ENCODE measurements at places on chromosomes 6 and 20.

- no peaks in the 10 kb centered on the region for H3K36me3 ChIP-seq
- H3K27ac ChIP-seq = no peak overlapping the region
- H3K4me3 ChIP-seq = no peak overlapping the region
Observed at GRCh38 chr6:104951677-104952076, 5.2 kb upstream of the LIN28B start.

DNA sequence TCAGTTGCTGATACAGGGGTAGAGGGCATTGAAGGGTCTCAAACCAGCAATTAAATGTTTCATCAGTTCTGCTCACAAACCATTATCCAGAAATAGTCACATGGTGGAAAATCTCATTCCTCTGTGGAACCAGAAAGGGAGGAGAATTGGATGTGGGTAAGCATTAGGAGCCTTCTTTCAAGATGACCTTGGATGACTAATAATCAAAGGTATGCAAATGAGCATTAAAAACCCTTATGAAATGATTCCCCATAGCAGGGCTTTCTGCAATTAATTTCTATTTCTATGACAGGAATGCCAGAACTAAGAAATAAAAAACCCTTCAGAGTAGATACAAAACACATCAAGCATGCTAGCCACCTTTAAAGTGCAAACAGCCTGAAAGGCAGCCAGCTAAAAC, 37.4 kb upstream of the HCRTR2 start:
- H3K4me3 ChIP-seq = no peak overlapping the region
- H3K36me3 ChIP-seq = no peaks in the 10 kb centered on the region
- no peaks in the 10 kb centered on the region for H3K27me3 ChIP-seq
- no peak overlapping the region for H3K27ac ChIP-seq
- DNase-seq = no peak
- no peaks in the 10 kb centered on the region for H3K4me1 ChIP-seq

GRCh38 chr6:44076356-44077213, 50.7 kb downstream of the MRPL14 start:
- H3K36me3 ChIP-seq = no peaks in the 10 kb centered on the region
- no peaks in the 10 kb centered on the region for H3K27me3 ChIP-seq
- no peak overlapping the region for H3K27ac ChIP-seq
- H3K4me3 ChIP-seq = no peak overlapping the region
- peaks cover 29% of the 10 kb centered on the region for H3K4me1 ChIP-seq

- H3K4me3 ChIP-seq = no peak overlapping the region
- no peaks in the 10 kb centered on the region for H3K27me3 ChIP-seq
- no peak for DNase-seq
- no peaks in the 10 kb centered on the region for H3K4me1 ChIP-seq
- no peak overlapping the region for H3K27ac ChIP-seq
Observed at GRCh38 chr6:169139179-169139971, 114.3 kb downstream of the THBS2 start.

DNA sequence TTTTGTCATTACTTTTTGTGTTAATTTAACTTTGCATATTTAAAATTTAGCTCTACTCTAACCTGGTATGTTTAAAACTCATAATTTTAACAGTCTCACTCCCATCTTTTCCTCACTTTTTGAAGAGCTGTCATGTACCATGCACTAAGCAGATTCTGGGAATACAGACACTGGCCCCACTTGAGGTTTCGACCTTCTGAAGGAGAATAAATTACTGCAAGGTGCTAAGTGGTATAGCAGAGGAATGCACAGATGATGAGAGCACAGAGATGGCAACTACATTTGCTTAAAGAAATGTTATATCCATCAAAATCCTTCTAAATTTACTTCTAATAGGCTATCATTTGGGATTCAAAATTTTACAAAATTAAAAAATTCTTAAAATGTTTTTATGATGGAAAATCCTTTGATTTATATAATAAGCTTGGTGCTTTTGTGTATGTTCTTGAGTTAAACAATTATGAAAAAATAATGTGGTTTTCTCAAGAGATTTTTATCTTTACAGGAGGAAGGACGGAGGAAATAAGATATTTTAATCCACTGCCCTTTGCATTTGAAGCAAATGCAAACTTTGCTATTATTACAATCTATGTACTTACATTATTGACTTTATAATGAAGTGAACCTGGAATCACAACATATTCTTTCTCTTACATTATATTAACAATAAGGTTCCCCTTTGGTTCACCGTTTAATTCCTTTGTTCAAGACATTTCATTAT, 79.3 kb downstream of the AHI1 start:
- no peak for DNase-seq
- H3K27ac ChIP-seq = no peak overlapping the region
- H3K4me3 ChIP-seq = no peak overlapping the region
- H3K4me1 ChIP-seq = no peaks in the 10 kb centered on the region

- no peak for DNase-seq
- H3K4me3 ChIP-seq = no peak overlapping the region
- H3K4me1 ChIP-seq = no peaks in the 10 kb centered on the region
- no peak overlapping the region for H3K27ac ChIP-seq
Observed at GRCh38 chr20:32453467-32454163, 95.5 kb downstream of the ASXL1 start.

DNA sequence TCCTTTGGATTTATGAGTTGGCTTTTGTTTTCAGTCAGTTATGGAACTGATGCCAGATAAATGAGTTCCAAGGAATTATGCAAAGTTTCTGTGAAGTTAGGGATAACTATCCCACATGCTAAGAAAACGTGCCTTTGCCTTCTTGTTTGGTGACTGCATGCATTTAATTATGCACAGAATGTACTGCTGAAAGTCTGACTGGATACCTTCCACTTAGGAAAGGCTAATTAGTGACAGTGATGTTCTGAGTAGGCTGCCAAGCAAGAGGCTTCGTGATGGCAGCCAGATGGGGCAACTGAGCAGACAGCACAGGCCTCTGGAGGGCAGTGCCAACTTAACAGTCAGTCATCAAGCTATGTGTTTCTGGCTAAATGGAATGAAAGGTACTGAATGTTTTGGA, 289.9 kb downstream of the CD109 start:
- H3K27me3 ChIP-seq = no peaks in the 10 kb centered on the region
- H3K27ac ChIP-seq = no peak overlapping the region
- DNase-seq = no peak
- no peaks in the 10 kb centered on the region for H3K36me3 ChIP-seq

- no peaks in the 10 kb centered on the region for H3K4me1 ChIP-seq
- no peaks in the 10 kb centered on the region for H3K36me3 ChIP-seq
- DNase-seq = no peak
- no peak overlapping the region for H3K4me3 ChIP-seq
- no peak overlapping the region for H3K27ac ChIP-seq
Observed at GRCh38 chr6:19410481-19410880, 426.7 kb upstream of the ID4 start.

DNA sequence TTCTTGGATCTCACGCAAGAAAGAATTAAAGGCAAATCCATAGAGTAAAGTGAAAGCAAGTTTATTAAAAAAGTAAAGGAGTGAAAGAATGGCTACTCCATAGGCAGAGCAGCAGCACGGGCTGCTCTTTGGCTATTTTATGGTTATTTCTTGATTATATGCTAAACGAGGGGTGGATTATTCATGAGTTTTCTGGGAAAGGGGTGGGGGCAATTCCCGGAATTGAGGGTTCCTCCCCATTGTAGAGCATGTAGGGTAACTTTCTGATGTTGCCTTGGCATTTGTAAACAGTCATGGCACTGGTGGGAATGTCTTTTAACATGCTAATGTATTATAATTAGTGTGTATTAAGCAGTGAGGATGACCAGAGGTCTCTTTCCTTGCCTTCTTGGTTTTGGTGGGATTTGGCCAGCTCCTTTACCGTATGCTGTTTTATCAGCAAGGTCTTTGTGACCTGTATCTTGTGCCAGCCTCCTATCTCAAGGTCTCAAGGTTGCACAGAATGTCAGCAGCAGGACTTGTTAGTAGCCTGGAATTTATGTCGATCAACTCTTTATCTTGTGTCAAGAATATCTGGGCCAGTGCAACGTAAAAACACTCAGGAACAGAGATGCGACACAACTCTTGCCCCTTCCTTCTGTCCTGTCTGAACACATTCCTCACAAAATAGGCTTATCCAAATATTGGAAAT, 931.4 kb downstream of the QKI start:
- H3K4me3 ChIP-seq = no peak overlapping the region
- H3K4me1 ChIP-seq = no peaks in the 10 kb centered on the region
- no peak overlapping the region for H3K27ac ChIP-seq
- H3K36me3 ChIP-seq = no peaks in the 10 kb centered on the region
- no peak for DNase-seq

DNA sequence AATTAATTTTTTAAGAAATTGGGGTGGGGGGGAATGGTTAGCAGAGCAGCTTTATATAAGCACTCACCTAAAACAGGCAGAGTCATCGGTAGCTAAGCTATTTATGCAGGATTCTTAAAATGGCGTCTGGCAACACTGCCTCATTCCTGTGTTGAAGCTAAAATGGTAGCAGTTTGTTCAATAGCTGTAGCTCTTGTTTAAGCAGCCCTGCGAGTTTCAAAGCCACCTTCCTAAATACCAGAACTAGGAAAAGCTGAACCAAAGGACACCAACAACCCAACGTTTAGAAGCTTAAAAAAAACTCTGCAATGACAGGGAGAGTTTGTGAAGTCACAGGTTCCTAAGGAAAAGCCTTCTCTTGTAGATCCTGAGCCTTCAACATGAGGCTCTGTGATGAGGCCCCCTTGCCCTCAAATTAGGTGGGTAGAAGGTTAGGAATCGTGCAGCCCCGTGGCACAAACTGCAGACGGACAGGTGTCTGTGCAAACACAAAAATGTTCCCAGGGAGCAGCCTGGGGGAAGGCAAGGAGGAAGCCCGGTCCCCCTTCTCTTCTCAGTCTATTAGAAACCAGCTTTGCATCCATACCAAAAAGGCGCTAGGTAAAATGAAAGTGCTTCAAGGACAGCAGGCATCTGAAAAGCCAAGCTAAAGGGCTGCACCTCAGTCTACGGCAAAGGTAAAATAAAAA, 4.7 kb downstream of the ZMYND8 start:
- no peak overlapping the region for H3K4me3 ChIP-seq
- H3K27ac ChIP-seq = peak overlapping the region; percentile 35
- peaks cover 65% of the 10 kb centered on the region for H3K4me1 ChIP-seq
- H3K27me3 ChIP-seq = no peaks in the 10 kb centered on the region
- no peak for DNase-seq
- H3K36me3 ChIP-seq = peaks cover 4% of the 10 kb centered on the region

DNA sequence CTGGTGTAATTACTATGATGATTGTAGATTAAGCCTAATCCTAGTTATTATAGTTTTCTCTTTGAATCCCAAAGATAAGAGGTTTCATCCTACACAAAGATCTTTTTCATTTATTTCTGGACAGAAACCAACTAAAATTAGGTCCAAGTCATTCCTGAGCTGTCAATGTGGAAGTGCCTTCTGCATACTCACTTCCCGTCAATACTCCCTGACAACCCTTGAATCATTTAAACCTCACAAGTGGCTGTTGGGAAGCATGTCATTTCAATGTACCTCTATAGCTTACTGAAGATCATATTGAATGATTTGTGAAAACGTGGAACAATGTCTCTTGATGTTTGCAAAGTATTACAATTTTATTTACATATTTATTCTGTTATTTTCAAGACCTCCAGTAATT, 274.1 kb downstream of the HACE1 start:
- DNase-seq = no peak
- peaks cover 3% of the 10 kb centered on the region for H3K27me3 ChIP-seq
- no peak overlapping the region for H3K4me3 ChIP-seq
- no peak overlapping the region for H3K27ac ChIP-seq
- no peaks in the 10 kb centered on the region for H3K36me3 ChIP-seq
- H3K4me1 ChIP-seq = no peaks in the 10 kb centered on the region

GRCh38 chr6:43760210-43761168, 9.5 kb upstream of the VEGFA start:
- H3K27ac ChIP-seq = no peak overlapping the region
- no peaks in the 10 kb centered on the region for H3K36me3 ChIP-seq
- H3K4me3 ChIP-seq = no peak overlapping the region

DNA sequence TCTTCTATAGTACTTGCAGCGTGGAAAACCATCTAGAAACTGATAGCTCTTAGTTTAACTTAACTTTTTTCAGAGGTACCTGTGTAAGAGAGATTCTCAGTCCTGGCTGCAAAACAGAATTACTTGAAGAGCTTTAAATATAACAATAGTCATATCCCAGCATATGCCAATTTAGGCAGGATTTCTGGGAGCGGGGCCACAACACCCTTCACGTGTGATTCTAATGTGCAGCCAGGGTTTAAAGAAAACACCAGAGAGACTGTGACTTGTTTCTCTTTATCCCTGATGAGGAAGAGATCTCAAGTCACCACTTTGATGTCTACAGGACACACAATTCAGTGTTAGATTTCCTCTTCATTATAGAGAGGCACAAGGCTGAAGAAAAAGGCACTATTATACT, 103.7 kb downstream of the PDSS2 start:
- H3K4me3 ChIP-seq = no peak overlapping the region
- H3K4me1 ChIP-seq = no peaks in the 10 kb centered on the region
- no peak for DNase-seq
- no peaks in the 10 kb centered on the region for H3K36me3 ChIP-seq
- no peak overlapping the region for H3K27ac ChIP-seq
- H3K27me3 ChIP-seq = no peaks in the 10 kb centered on the region

DNA sequence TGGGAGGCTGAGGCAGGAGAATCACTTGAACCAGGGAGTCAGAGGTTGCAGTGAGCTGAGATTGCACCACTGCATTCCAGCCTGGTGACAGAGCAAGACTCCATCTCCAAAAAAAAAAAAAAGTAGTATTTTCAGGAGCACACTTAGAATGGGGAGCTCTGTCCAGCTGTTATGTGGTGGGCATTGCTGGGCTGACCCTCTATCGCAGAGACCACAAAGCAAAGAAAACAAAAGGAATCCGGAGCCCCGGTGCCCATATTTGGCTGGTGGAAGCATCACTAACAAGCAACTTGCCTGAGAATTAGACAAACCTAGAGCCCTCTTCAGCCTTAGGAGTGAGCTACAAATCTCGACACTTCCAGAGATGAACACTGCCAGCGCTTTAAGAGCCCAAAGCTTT, 137.3 kb upstream of the GPR6 start:
- no peak for DNase-seq
- H3K27me3 ChIP-seq = no peaks in the 10 kb centered on the region
- no peak overlapping the region for H3K27ac ChIP-seq
- no peaks in the 10 kb centered on the region for H3K36me3 ChIP-seq
- H3K4me1 ChIP-seq = no peaks in the 10 kb centered on the region
- H3K4me3 ChIP-seq = no peak overlapping the region
